Stimulated activated CD4-positive, alpha-beta T cell treated with anti-CD3 and anti-CD28 coated beads, Interleukin-12 subunit alpha, Interleukin-12 subunit beta, amount 100 ng/mL, for 48 hours (primary cell): ENCODE measurements at places on chromosomes 12 and 14.

GRCh38 chr14:89331398-89331797 lies 85.6 kb downstream of the FOXN3 start:
- DNase-seq = no peak

- DNase-seq = no peak
These were observed 171.4 kb downstream of the CRADD start for GRCh38 chr12:93848523-93849101.

DNA sequence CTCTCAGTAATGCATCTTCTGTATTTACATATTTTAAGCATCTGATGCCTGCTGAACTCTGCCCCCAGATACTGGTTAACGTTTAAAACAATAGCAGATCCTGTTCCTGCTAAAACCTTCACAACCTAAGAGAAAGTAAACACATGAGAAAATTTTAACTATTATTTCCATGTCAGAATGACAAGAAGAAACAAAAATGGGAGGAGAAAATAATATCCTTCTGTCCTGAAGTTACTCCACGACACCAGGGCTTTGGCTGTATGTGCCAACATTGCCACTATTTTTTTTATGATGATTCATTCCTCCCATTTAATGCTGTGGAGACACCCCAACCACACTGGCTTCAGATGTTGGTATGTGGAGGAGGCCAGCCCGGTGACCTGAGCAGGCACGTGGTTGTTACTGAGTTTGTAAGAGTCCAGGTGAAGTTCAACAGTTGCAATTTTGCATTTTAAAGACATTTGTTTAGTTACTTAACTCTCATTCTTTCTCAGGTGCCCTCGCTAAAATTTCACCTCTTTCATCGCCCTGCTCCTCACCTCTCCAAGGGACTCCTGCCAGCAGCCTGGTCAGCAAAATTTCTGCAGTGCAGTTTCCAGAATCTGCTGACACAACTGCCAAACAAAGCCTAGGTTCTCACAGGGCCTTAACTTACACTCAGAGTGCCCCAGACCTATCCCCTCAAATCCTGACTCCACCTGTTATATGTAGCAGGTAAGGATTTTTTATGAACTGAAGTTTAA lies 65.5 kb upstream of the SLCO1C1 start:
- DNase-seq = no peak

GRCh38 chr12:56520506-56520905 lies 1.1 kb upstream of the RBMS2 start:
- no peak for DNase-seq

- DNase-seq = no peak
These were observed 106.7 kb downstream of the AEBP2 start for GRCh38 chr12:19546027-19546426.

DNA sequence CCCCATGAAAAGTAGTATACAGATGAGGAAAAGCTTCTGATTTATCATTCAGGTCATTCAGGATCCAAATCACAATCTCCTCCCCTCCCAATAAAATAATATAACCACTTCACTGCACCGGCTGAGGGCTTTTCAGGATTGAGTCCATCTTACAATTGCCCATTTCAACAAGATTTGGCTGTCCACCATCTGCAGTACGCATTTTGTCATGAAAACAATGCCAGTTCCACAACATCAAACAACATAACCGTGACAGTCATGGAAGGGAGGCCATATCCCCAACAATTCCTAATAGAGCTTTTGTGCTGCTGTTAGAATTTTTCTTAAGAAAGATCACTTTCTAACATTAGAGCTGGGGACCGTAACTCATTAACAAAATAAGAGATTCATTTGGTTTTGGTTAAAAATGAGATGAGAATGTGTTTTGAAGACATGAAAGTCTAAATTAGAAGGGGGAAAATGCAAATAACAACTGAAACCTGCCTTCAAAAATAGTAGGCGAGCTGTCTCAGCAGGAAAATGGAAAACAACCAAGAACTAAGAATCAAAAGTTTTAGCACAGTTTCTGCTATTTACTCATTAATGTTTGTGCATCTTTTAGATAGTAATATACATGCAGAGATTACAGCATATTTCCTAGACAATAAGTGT lies 38.3 kb upstream of the TMTC2 start:
- DNase-seq = no peak
